Right hindlimb (tissue), 1 donor: ENCODE measurements at places on chromosomes 11 and 22.

- DNase-seq: no peak
Measured at GRCh38 chr22:44309137-44309536, 3.6 kb downstream of the SHISAL1 start.

DNA sequence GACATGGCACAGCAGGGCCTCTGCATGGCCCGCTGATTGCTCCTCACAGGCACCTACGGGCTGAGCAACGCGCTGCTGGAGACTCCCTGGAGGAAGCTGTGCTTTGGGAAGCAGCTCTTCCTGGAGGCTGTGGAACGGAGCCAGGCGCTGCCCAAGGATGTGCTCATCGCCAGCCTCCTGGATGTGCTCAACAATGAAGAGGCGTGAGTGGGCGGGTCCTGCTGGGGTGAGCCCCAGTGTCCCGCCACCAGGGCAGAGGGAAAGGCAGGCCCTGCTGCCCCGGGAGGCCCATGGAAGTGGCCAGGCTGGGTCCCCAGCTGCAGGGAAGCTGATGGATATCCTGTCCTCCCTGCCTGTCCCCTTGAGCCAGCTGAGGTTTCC lies 18.6 kb upstream of the DGCR8 start:
- no peak for DNase-seq

DNA sequence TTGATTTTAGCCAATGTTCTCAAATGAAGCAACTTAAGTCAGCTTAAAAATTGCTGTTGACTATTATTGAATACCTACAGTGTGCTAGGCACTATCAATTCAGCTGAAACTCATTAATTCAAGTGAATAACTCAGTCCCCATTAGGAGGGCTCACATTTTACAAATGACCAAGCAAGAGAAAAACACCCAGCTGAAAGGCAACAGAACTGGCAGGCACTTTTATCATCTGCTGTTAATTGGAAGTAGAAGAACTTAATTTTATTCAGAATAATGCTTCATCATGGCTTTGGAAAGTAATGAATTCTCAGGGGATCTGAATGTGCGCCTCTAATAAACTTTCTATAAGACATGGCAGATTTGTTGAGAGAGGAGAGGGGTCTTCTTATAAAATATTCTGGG lies 1066.9 kb downstream of the DLG2 start:
- DNase-seq: no peak

- DNase-seq: no peak
Measured at GRCh38 chr11:91756829-91757480, 467.7 kb upstream of the FAT3 start.

DNA sequence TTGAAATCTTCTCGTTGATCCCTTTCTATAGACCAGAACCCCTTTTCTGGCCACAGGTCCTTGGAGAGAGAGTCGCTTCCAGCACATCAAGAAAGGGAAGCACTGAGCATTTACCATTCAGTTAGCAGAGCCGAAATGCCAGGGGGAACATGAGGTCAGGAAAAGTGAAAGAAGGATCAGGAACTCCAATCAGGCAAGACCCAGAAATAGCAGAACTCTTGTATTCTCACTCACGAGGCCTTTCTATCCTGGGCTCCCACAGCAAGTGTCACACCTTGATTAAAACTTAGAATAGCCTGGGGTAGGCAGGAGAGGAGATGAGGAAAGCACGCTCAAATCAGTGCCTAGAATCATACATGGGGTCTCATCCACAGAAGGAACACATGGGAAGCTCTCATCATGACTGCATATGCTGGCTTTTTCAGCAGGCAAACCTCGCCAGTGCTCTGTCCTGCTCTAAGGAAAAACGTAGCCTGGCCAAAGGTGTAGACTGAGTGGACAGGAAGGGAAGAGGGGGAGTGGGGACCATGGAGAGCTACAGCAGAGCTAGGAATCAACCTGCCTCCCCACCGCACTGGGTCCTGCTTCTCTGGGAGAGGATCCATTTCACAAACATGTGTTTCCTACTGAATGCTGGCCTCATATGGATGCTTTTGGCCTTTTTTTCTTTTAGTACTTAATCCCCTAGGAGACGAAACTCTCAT lies 40.5 kb downstream of the OPCML start:
- DNase-seq: no peak

GRCh38 chr22:38479096-38479837 lies 11.4 kb downstream of the KDELR3 start:
- DNase-seq: no peak

GRCh38 chr11:32080361-32080980 lies 10.4 kb upstream of the RCN1 start:
- DNase-seq: no peak

DNA sequence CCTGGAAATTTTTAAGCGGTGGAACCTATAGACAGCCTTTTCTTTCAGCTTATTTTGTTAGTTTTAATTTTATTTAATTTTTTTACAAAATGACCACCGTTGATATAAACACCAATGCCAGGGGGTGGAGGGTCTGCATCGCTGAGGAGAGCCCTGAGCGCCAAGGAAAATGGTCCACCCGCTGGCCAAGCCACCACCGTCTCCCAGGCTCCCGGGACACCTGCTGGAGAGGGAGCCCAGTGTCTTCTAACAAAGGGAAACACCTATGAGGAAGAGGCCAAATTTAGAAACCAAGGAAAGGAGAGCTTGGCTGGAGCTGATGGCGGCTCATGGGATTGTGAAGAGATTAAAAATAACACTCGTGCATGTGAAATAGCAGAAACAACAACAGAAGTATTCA lies 288 bp upstream of the KRTAP5-8 start:
- no peak for DNase-seq

DNA sequence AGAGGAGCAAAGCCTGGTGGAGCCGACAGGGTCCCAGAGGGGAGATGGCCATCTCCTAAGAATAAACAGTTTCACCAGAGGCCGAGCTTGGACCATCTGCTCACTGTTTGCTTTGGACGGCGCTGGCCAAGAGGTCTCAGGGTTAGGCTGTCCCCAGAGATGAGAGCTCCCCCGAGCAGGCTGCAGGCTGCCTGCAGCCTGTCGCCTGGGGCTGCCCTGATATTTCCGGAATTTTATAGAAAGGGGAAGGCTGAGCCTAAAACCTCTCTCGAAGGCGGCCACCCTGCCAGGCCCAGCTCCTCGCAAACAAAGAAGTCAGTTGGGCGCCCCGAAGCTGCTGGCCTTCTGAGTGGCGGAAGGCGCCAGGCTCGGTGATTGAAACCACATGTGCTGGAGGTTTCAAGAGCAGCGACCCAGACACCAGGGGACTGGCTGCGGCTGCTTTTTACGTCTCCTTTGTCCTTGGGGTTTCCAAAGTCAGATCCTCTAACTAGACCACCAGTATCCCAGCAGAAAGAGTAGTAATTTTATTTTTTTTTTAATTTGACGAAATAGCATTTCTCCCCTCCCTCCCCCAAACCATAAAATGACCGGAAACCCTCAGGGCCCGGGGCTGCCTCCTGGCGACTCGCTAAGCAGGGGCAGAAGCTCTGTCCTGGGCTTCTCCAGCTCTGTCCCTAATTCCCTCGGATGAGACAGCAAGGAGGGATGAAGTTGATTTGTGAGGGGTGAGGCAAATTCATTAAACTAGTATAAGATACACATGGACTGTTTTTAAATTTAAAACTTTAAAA lies 57.4 kb downstream of the CLMP start:
- peak; percentile 93 for DNase-seq

DNA sequence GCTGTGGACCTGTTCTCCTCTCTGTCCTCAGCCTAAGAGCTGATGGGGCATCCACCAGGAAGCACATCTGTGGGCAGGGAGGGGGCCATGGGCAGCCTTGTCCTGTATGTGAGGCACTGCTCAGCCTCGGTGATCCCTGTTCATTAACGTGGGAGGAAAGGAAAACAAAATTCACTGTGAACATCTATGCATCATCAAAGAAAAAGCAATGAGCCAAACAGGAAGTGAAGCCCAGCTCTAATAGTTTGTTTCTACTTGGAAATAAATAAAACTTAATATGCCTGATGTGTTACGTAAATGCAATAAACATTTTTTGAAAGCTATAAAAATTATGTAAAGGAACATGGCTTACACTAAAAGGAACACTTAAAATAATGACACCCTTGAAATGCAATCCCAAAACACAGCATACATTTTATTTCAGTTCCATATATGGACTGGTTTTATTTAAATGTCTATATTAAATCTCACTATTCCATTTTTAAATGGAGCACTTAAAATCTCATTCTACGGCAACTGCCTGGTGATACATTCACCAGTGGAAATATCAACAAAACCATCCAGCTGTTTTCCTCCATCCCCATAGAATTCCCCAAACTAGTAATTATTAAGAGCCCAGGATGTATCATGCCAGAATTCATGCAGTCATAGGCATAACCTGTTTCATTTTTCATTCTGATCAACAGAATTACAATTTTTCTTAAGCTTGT lies 78.3 kb downstream of the ZNF280B start:
- no peak for DNase-seq

DNA sequence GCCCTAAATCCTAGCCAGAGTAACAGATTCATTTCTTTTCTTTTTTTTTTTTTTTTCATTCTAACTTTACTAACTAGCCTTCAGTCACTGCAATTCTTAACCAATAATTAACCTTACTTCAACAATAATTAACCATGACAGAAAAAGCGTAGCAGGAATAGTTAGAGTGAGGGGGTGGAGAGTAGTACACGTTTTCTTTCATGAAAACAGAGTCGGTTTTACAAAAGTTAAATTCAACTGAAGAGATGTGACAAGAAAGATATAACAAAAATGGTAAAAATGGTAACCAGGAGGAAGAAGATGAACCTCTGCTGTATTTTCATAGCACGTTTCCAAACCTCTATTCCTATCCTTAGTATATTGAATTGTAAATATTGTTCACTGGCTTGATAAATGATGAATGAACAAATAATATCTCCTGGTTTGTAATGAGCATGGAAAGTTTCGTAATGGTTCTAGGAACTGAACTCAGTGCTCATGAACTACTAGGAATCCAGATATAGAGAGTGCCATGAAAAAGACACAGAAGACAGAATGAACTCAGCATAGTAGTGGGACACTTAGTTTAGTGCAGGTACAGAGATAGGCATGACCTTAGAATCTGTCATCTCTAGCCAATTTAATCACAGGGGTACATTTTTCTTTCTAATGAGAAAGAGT lies 116.5 kb upstream of the ANO5 start:
- DNase-seq: no peak

GRCh38 chr11:11963842-11964773 lies 44.3 kb downstream of the DKK3 start:
- DNase-seq: no peak

DNA sequence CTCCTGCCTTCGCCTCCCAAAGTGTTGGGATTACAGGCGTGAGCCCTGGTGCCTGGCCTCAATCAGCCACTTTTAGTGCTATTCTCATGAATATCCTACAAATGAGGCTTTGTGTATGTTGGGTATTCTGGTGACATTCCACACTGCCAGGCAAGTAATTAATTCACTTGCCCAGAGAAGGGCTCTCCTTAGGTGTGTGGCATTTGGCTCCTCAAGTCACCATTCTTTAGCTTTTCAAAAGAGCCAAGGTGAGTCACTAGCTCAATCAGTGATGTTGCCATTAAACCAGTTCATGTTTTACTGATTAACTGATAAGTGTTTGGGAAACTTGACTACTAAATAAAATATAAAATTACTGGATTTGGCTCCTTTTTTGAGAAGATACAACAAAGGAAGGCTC lies 52.2 kb downstream of the SLC25A17 start:
- DNase-seq: no peak
